ENCODE measurements at places on chromosomes 1 and 21.

DNA sequence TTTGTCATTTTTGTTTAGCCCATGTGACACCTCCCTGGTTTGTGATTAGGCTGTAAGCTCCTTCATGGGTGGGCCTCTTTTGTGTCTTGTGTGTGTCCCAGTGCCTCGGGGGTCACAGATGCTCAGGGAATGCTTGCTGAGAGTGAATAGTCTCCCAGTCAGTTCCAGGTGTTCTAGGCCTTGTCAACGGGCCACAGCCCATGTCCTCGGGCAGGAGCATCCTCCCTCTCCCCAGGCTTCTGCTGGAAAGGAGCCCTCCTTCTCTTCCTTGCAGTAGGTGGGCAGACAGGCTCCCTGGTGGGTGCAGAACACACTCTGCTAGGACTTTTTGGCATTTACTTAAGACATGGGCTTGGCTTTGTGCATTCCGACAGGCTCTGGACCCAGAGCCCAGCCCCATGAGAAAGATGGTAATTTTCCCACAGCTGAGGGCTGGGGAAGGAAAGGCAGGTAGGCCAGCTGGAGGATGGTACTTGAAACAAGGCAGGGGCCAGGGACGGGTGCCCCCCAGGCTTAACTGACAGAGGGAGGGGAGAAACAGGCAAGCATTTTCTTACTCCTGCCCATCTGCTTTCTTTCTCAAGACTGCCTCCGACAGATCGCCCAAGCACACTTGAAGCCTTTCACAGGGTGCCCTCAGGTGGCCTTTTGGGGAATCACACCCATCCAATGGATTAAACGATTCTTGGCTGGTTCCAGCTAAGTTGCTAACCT lies 7.1 kb upstream of the CPLANE2 start:
- DNase-seq: peak; percentile 58

GRCh38 chr1:248853663-248854375 lies 5.1 kb downstream of the ZNF692 start:
- no peak for DNase-seq

GRCh38 chr1:202562444-202563060 lies 147.7 kb downstream of the SYT2 start:
- no peak for DNase-seq

DNA sequence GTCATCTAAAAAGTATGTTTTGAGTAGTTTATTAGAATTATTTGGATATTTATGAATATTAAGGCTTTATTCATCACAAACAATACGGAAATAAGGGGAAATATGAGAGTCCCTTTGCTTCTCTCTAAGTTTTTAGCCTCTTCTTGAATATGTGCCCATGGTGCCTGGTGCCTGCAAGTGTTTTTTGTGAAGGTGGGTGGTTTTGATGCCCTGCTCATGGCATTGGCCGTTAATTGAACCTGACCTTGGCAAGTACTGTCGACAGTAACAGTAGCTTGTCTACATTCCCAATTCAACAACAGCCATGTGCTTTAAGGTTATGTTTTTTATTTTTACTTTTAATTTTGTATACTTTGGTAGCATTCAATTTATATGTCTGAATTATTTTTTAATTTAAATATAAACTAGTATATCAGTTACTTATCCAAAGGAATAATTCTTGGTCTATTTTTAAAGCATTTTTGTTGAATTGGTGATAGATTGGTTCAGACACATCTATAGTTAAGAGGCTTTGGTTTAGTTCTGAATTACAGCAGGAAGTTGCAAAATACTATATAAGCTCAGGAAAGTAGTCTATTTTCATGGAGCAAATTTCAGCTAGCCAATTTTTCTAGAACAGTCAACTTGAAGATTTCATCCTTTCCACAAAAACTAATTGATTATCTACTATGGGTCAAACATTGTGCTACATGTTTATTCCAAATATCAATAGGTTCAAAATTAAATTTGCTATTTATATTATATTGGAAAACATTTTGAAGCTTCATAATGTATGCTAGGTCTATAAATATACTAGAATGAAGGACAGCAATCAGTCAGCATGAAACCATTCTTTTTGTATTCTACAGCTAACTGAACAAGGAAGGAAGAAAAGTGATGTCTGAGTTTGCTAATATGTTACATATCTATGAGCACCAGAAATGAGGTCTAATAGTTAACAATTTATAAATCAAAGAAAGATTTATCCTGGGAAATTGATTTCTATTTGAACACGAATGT lies 184.4 kb downstream of the MRPL39 start:
- DNase-seq: no peak

DNA sequence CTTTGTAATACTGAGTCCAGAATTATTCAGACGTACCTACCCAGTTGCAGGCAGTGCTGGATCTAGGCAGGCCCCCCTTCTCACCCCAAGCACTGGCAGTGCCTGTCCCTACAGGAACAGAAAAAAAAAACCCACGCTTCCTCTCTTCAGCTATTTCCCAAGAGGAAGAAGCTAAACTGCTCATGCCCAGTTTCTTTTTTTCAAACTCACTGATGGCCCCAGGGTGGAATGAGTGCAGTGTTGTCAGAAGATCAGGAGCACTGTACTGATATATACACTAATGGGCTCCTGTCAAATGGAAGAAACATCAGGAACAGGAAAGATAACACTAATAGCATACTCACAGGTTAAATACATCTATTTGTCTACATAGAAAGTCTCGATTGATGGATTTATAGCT lies 28.2 kb upstream of the DOCK7 start:
- DNase-seq: no peak
